Esophagus squamous epithelium (tissue), 5 donors: ENCODE measurements at places on chromosomes 2 and 18. TPM values are rescaled to one million over a fixed set of nuclear protein-coding genes. Genes with fewer than 3 reads are reported as not detected.

DNA sequence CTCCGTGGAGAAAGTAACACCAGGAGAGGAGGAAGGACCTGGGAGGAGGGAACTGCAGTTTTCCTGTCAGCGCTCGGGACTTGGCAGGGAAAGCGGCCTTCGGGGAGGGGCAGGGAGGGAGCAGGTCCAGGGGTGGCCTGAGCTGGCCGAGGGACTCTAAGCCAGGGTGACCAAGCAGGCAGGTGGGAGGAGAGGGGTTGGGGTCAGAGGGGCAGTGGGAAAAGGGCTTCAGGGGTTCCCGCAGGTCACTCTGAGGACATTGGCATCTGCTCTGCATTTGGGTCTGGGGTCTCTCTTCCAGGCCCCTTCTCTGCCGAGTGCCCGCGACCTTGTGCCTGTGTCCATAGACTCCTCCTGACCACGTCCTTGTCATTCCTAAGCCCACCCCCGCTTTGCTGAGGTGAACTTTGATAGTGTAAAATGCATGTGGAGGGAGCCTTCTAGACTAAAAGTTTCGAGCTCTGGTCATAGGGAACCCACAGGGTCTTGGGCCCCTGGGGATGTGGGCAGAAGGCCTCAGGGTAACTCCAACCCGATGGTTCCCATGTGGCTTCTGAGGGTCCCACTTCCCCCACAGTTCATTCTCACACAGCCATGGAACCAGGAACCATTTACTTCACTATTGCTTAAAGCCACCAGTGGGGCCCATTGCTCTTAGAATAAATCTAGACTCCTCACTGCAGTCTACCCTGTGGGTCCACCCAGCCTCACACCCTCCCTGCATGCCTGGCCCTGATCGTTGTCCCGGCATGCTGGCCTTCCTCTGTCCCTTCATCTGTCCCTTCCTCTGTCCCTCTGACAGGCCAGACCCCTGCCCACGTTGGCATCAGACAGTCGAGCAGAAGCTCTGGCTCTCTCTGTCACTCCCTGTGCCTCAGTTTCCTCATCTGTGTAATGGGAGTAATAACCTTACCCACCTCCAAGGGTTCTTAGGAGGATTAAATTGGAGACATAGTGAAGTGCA lies 229.2 kb downstream of the SEPTIN10 start:
- DNase-seq, result no peak

DNA sequence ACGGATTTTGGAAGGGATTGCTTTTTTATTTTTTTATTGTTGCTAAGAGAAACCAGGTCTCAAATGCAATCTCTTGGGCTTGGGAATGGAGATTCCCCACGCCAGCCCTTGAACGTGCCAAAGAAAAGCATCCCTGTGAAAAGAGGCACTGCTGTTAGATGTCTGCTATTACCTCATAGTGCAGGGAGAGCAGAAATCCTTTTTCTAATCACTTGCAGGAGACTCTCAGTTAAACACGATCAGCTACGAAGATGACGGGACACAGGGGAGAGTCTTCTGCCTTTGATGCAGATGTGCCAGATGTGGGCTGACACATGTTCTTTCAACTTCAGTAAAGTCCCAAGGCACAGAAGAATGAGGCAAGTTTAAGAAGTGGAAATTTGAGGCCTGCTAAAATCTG lies 381.6 kb upstream of the TRIB2 start:
- no peak for DNase-seq

Gene ST8SIA5
- not detected for total RNA-seq

Gene SAG
- total RNA-seq, result not detected

Gene VSNL1
- total RNA-seq, result 39.1 TPM

DNA sequence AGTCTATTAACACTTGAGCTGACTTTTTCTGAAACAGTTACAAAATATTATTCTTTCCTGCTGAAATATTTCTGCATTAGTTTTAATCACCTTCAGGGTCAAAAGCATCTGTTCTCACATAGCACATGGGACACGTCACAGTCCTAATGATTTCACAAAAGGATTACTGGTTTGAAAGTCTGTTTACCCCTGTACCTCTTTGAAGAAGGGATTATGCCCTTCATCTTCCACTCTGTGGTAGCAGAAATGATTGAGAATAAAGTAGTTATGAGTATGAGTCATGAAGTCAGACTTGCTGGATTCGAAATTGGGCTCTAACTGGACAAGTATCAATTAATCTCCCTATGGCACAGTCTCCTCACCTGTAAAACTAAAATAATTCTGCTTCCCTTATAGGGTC lies 121.2 kb downstream of the SATB2 start:
- DNase-seq, result no peak

Gene NPC1
- 73.7 TPM for total RNA-seq

GRCh38 chr2:27150639-27151230 lies 1.9 kb downstream of the TCF23 start:
- no peak for DNase-seq
